Right cardiac atrium (tissue), 5 donors: ENCODE measurements at places on chromosomes 6 and 20. TPM values are rescaled to one million over a fixed set of nuclear protein-coding genes. Genes with fewer than 3 reads are reported as not detected.

- no peak for DNase-seq
These were observed 436.6 kb downstream of the PRKN start for GRCh38 chr6:162290846-162291465.

DNA sequence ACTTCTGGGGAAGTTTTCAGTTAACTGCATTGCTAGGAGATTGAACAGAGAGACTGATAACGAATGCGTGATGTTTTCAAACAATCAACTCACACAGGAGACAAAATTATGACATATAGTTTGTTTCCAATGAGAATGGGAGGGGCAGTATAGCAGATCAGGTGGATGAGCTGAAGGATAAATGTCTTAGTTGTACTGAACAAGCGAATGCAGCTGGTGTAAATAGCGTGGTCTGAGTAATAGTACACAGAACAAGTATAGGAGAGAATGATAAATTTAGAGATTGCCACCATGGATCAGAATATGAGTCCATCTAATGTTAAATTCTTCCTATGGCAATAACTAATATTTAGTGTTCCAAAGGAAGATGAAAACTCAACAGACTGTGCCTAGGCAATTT lies 858.6 kb downstream of the EYS start:
- DNase-seq = no peak

DNA sequence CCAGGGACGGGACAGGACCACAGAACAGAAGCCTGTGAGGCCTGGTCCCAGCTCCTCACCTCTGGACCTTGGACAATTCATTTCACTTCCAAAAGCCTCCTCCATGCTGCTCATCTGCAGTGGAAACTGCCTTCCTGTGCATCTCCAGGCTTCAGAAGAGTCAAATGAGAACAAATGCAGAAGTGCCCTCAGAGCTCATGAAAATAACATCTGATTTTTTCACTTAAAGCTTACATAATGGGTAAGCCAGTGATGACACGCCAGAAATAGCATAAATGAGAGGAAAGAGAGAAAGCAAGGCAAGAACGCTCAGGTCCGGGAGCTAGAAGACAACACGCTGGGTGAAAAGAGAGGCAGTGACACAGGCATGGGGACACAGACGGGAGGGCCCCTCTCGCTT lies 7.9 kb downstream of the CNKSR3 start:
- DNase-seq = no peak

CTCFL gene
- total RNA-seq = not detected

- no peak for DNase-seq
These were observed 164.8 kb upstream of the QKI start for GRCh38 chr6:163249651-163250101.

RPN2 gene
- total RNA-seq = 116 TPM

CST1 gene
- not detected for total RNA-seq

DNA sequence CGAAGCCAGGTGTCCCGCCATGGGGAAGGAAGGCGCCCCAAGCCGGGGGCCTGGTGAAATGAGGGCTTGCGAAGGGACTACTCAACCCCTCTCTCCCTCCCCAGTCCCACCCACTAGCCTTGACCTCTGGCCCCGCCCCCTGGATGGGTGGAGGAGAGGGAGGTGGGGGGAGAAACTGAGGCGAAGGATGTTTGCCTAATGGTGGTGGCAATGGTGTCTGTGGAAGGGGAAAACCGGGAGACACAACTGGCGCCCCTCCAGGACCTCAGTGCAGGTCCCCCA lies at the start of gene POU5F1:
TSS of gene POU5F1 (minus strand) at position 83 of the 282 bp plus-strand sequence. CDS start at position 21, 62 bp downstream.
- no peak for DNase-seq

ZSCAN16 gene
- 2.8 TPM for total RNA-seq

AIG1 gene
- 44.4 TPM for total RNA-seq

SMAP1 gene
- total RNA-seq = 27.5 TPM

DNA sequence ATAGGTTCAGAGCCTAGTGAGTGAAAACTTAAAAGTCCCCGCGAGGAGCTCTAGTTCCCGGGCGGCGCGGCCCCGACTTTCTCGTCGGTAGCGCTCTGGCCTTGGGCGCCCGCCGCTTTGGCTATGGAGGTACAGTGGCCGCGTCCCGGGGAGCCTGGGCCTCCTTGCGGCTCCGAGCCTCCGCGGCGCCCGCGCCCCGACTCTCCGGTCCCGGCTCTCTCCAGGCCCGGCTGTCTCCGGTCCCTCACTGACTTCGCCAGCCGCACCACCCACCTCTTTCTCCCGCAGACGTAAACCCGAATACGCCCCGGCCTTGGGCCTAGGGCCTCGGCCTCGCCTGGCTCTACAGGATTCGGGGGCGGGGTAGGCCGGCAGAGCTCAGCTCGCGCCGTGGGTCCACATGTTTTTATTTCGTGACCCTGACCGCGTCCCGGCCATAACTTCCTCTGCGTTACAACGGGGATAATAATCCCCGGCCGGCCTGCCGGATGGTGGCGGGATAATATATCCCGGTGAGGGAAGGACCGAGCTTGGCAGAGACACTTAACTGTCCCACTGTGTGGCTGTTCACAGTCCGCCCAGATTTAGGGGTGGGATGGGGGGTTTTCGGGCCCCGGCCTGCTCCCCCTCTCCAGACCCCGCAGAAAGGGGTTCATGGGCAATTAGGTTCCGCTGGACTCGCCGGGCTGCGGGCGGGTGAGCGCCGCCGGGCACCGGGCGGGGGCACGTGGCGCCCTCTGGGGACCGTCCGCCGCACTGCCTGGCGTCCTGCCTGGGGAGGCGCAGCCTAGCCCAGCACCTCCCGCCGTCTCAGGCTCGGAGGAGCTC lies 10.0 kb upstream of the TBX18 start:
- DNase-seq = peak; percentile 89

DNA sequence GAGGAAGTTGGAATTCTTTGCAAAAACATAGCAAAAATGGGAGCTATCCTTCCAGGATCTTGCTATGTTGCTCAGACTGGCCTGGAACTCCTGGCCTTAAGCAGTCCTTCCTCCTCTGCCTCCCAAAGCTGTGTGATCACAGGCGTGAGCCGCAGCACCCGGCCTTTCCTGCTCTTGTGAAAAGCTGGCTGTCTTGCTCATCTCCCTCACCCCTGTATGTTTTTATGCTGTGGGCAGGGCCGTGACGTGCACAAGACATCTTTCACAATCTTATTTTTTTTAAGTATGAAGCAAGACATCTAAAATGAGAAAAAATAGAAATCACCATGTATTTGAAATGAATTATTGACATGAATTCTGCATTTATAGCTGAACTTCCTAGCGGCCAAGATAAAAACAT lies 110.4 kb downstream of the SAMD5 start:
- no peak for DNase-seq

- DNase-seq = no peak
These were observed 23.6 kb upstream of the SLC4A11 start for GRCh38 chr20:3262566-3262965.

DNA sequence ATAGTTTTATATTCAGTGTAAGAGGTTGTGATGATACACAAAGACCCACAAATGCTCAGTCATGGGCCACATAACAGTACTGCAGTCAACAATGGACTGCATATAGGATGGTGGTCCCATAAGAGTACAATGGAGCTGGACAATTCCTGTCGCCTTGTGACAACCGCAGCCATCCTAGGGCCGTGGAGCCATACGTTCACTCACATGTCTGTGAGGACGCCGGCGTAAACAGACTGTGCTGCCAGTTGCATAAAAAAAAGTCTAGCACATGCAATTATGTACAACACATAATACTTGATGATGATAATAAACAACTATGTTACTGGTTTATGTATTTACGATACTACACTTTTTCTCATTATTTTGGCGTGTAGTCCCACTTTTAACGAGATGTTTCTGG lies 30.9 kb downstream of the BFSP1 start:
- no peak for DNase-seq

RAB32 gene
- total RNA-seq = 8.4 TPM

DEFB132 gene
- not detected for total RNA-seq

DNA sequence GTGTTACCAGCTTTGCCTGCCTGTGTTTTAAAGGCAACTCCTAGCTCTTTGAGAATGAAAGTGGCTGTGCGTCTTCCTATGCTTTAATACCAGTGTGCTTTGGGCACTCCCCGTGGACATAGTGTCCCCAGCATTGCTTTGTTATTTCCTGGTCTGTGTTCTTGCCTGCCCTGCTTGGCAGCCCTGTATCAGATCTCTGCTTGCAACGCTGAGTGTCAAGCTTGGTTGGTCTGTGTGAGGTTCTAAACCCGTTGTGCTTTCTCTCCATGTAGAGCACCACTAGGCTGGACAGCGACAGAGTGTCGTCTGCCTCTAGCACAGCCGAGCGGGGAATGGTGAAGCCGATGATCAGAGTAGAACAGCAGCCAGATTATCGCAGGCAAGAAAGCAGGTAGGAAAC lies 80.2 kb downstream of the AFDN start:
- peak; percentile 69 for DNase-seq

GRCh38 chr6:24031496-24031895 lies 94.5 kb upstream of the NRSN1 start:
- no peak for DNase-seq

MRAP2 gene
- 1.4 TPM for total RNA-seq

- DNase-seq = no peak
These were observed 136.1 kb upstream of the FAM83B start for GRCh38 chr6:54710456-54710855.

GRCh38 chr6:16654701-16655100 lies 106.6 kb downstream of the ATXN1 start:
- DNase-seq = no peak

- DNase-seq = no peak
These were observed 106.6 kb downstream of the RTN4IP1 start for GRCh38 chr6:106522562-106523250.

FIG4 gene
- 9.2 TPM for total RNA-seq

ALDH8A1 gene
- total RNA-seq = 1.3 TPM

- no peak for DNase-seq
These were observed 8.2 kb upstream of the QKI start for GRCh38 chr6:163406366-163406765.

DNA sequence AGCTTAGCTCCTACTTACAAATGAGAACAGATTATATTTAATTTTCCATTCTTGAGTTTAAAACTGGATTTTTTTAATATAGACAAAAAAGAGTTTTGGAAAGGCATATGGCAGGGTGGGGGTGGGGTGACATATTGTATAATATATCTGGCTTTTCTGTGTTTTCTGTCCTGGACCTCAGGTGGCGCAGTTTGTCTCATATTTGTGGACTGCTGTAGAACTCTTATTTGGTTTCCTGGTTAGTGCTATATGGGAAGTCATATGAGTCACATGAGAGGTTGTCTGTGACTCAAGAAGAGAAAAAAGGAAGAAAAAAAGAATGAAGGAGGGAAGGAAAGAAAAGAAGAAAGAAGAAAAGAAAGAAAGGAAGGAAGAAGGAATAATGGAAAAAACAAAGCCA lies 131.8 kb downstream of the CLVS2 start:
- no peak for DNase-seq

DNA sequence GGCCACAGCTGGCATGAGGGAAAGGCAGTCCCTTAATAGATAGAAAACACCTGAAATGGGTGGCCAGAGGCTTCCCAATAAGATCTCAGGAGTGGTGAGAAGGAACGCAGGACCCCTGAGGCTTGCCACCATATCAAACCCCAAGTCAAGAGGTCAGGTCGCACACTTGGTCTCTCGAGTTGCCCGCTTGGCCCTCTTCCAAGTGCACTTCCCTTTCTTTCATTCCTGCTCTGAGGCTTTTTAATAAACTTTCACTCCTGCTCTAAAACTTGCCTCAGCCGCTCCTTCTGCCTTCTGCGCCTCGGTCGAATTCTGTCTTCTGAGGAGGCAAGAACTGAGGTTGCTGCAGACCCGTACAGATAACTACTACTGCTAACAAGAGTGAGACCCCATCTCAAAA lies 64.2 kb downstream of the SLC2A10 start:
- no peak for DNase-seq

PTCHD4 gene
- total RNA-seq = 0.49 TPM

DNA sequence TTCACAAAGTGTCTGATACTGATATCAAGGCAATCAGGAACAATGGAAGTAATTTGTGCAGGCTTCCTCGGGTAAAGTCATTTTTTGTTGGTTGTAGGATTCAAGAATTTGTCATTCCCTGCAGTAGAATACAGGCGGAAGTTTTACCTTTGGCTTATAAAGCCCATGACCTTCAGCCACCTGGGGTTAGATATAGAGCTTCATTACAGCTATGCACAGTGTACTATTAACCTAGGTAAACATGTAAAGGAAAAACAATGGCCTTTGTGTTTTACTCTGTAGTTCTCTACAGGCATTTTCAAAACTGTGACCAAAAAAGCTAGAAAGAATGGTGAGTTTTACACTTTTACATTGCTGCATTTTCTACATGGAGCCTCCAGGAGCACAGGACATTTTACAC lies 114.9 kb downstream of the NRSN1 start:
- DNase-seq = no peak

C6orf58 gene
- not detected for total RNA-seq

DNA sequence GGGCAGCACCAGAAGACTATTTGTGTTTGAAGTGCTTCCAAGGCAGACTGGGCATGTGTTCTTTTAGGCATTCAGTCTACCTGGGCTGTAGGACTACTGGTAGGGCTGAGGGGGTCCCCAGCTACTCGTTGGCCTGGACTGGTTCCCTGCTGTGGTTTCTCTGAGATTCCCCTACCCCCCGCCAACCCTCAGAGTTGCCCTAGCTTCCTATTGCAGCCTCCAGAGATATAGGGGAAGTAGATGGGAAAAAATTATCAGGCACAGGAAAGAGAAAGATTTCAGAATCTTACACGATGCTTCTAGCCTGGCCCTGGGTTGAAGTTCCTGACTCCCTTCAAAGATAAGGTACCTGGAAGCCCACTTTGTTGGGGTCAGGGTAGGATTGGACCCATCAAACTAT lies 22.5 kb downstream of the BRPF3 start:
- no peak for DNase-seq

GRCh38 chr6:26404546-26404945 lies 2.5 kb downstream of the BTN3A1 start:
- DNase-seq = no peak

GRCh38 chr20:46293084-46293483 lies 15.2 kb downstream of the CDH22 start:
- no peak for DNase-seq

DNA sequence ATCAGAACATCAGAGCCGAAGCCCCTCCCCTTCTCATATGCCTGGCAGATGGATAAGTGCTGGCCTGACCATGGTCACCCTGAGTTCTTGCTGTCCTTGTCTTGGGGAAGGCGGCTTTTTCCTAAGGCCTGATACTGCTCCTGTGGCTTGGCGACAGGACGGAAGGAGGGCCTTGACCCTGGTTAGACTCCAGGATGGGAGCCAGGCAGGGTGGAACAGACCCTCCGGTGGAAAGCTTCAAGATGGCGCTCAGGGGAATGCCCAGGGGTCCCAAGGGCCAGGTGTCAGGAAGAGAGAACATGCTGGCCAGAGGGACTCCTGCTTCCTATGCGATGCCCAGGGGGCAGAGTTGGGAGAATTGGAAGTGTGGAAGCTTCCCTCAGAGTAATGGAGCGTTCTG lies 29.6 kb downstream of the ADA start:
- no peak for DNase-seq

ELOVL4 gene
- 0.45 TPM for total RNA-seq
